HCT116 (cell line): ENCODE measurements at places on chromosomes 3 and 15.

DNA sequence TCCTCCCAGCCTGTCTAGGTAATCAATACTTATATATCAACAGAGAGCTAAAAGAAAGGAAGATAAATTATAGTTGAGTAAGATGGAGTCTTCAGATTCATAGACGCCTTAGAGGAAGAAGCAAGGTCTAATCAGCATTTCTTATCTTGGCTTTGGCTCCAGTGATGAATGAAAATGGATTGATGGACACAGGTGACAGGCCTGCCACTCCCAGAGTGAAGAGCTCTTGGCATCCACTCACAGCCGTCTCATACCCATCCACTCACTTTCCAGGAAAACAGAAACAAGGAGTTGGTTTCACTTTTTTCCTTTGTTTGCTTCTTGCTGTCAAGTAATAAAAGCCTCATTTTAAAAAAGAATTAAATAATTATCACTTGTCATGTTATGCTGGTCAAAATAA lies 168.2 kb downstream of the MFSD1 start:
- no peak for DNase-seq

DNA sequence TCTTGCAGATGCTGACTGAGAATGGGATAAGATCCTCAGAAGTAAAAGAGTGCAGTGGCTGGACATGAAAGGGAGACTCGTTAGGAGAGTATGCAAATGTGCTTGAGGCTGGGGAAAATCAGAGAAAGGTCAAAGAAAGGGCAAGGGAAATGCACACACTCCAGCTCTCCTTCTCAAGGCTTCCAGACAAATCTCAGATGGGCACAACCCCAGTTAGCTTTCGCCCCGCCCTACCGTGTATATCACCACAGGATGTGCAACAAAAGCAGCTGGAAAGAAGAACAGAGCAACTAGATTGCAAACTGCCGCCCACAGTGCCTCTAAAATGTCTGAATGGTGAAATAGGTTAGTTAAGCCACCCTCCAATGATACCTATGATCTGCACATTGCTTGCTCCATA lies 63.9 kb downstream of the CERS3 start:
- no peak for DNase-seq

DNA sequence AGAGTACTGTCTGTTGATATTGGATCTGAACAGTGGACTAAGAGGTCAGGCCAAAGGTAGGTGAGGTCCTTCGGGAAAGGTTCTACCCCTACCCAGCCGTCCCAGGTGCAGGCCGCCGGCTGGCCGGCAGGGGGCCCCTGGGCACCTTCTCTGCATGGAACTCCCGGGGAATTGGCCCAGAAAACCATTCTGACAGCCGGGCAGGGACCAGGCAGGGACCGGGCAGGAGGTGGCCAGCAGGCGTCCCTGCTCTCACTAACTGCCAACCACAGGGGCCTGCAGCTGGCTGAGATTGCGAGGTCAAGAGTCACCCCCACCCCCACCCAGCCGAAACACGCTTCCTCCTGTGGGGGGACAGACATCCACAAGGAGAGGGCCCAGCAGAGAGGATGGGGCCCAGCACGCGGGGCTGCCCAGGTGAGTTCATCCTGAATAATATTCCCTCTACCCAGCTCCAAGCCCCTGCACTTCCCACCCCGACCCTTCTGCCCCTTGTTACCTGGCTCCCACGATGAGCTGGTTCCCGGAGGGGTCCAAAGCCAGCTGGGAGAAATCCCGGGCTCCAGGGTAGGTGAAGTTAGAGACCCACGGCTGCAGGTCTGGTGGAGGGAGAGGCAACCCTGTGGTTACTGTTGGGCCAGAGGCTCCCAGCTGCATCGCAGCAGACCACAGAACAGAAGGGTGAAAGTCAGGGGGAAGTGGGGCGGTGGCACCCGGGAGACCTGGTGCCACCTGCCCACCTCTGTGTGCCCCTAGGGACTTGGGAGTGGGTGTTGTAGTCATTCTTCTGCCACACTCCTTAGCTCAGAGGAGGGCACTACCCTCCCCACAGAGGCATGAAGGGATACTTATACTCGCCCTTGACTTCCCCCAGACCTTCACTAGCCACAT lies 84.4 kb downstream of the SEMA5B start:
- DNase-seq: peak; percentile 41

DNA sequence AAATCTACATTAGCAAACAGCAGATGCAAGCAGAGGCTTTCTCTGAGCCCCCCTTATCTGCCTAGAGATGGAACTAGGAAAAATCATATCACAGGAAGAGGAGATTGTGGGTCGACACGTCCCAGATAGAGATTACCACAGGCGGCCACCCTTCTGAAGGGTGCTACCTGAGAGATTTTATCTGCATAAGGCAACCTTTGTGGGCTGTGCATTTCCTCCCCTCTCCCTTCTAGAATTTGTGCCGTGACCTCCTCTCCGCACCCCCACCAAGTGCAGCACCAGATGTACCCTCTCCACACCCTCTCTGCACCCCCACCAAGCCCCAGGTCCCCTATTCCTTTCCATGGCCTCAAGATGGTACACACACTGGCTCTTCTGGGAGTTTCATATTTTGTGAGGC lies 27.4 kb downstream of the METTL6 start:
- no peak for DNase-seq

- DNase-seq: no peak
Observed at GRCh38 chr3:11072631-11073030, 80.1 kb downstream of the SLC6A1 start.

GRCh38 chr3:39166134-39166710 lies 12.8 kb upstream of the CSRNP1 start:
- no peak for DNase-seq

DNA sequence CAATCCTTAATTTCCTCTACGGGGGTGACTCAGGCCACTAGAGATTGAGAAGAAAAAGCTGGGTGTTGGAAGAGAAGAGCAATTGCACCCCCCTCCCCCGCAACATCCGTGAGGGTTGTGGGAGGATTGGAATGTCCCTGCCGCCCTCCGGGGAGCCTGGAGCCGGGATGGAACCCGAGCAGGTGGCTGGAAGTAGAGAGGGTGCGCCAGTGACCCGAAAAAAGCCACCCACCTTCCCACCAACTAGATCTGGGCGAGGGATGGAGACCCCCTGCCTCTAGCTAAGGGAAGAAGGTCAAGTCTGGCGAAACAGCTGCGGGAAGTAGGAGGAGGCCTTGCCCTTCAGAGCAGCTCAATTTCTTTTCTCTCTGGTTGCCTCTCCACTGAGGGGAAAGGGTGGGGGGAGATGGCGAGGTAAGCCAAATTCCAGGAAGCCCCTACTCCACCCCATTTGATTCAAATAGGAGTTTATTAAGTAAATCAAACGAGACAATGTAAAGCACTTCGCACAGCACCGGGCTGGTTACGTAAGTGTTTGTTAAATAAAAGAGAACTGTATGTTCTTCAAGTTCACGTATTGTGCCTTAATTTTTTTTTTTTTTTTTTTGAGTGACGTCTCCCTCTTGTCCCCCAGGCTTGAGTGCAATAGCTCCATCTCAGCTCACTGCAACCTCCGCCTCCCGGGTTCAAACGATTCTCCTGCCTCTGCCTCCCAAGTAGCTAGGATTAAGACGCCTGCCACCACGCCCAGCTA lies 1.1 kb upstream of the WWTR1 start:
- DNase-seq: no peak

- DNase-seq: peak; percentile 96
Observed at GRCh38 chr3:149581681-149582370, 76.0 kb downstream of the WWTR1 start.

DNA sequence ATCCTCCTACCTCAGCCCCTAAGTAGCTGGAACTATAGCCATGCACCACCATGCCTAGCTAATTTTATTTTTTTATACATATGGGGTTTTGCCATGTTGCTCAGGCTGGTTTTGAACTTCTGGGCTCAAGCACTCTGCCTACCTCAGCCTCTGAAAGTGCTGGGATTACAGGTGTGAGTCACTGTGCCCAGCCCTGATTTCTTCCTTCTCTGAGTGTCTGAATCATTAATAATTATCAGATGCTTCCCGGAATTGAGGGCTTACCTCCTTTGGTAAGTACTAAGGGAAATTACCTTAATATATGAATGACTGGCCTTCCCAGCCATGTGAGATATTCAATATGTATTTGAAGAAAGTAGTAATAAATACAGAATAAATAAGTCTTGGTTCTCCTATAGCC lies 7.2 kb downstream of the CLPX start:
- no peak for DNase-seq

GRCh38 chr3:168029705-168030104 lies 66.0 kb downstream of the GOLIM4 start:
- no peak for DNase-seq

DNA sequence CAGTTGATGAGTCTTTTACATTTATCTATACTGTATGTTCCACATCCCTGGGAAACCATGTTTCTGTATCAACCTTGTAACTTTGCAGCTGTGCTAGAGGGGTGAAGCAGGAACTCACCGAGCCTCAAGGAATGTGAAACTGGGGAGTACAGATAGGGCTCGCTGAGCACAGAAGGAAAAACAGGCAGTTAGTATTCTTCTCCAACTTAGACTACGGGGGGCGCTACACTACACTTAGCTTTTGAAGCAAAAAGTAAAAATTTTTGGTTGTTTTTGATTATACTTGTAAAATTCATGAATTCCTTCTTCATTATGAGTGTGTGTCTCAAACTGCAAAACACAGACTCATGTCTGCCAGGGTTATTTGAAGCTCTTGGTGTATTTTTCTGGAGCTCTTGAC lies 132.7 kb upstream of the RGMA start:
- DNase-seq: no peak

DNA sequence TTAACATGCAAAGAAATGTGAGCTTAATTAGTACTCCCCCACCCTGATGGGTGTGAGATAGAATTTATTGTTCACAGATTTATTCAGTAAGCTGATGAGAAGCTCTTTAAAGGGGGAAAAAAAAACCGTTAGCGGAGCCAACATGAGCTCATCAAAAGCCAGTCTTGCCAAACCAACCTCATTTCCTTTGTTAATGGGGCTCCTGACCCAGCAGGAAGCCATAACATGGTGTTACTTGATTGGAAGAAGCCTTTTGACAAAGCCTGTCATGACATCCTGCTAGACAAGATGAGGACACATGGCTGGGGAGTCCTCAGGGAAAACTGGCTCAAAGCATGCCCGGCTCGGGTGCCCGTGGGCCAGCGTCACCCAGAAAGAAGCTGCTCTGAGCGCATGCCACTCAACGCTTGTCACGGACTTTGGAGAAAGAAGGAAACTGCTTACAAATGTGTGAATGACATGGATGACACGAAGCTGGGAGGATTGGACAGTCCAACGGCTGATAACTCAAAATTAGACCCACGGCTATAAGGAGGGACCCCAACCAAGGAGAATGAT lies 64.6 kb downstream of the SLCO2A1 start:
- DNase-seq: no peak

- no peak for DNase-seq
Observed at GRCh38 chr3:98755601-98756000, 7.5 kb upstream of the ST3GAL6 start.

DNA sequence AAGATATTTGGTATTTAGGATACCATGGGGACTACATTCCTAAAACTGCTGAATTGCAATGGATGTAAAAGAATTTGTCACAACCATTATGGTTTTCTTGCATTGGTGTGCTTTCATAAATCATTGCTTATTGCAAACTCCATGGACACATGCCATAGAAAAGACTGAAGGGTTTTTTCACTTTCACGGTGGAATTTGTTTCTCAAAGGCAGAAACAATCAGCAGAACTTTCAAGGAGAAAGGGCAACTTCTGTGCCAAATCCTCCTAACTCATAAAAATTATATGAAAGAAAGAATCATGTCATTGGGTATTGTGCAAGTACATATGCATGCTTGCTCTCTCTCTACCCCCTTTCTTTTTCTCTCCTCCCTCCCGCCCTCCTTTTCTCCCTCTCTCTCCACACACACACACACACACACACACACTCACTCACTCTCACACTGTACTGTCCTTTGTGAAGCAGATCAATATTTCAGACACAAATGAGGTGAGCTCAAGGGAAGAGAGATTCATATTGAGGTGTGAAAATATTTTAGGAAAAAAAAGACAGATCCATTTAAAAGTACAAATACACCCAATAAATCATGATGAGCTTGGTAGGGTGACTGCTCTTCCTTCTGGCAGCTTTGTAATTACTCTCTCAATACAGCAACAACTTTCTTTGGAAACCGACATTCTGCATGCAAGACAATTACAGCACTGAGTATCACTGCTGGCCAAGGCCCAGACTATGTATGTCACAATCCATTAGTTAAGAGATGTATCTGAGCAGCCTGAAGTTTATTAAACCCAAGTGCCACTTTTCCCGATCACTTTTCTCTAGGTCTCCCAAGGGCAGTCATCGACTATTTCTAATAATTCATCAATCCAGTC lies 492.6 kb downstream of the TUSC7 start:
- no peak for DNase-seq
